ENCODE measurements at places on chromosomes 4 and X. TPM values are rescaled to one million over a fixed set of nuclear protein-coding genes. Genes with fewer than 3 reads are reported as not detected.

Gene GJB1
- total RNA-seq, result 22.2 TPM

Gene TGIF2LX
- total RNA-seq, result not detected

DNA sequence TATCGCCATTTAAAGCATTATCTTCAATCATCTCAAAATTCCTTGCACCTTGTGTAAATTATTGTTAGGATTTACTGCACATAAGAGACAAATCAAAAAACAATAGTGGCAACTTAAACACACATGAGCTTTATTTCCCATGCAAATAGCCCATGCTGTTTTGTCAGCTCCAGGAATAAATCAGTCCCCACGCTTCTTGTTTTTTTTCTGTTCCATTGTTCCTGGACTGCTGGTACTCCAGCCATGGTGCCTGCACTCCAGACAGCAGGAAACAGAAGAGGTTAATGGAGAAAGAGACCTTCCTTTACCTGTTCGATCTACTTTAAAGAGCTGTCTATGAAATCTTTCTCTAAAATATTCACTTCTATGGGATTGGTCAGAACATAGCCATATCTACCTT is 1515.7 kb upstream of the TENM3 start:
- H3K27ac ChIP-seq, result no peak overlapping the region
- H3K4me1 ChIP-seq, result no peaks in the 10 kb centered on the region
- no peak overlapping the region for H3K4me3 ChIP-seq
- DNase-seq, result no peak

Gene CENPVL1
- 1.4 TPM for total RNA-seq

- H3K27me3 ChIP-seq, result peaks cover 24% of the 10 kb centered on the region
- H3K4me3 ChIP-seq, result no peak overlapping the region
- peak; percentile 83 for DNase-seq
- H3K27ac ChIP-seq, result no peak overlapping the region
Measured at GRCh38 chr4:8607603-8608481, 15.3 kb downstream of the CPZ start.

- no peaks in the 10 kb centered on the region for H3K4me1 ChIP-seq
- no peak overlapping the region for H3K4me3 ChIP-seq
- no peak for DNase-seq
- no peaks in the 10 kb centered on the region for H3K36me3 ChIP-seq
- H3K27me3 ChIP-seq, result no peaks in the 10 kb centered on the region
- H3K27ac ChIP-seq, result no peak overlapping the region
Measured at GRCh38 chrX:102085706-102086105, 39.8 kb upstream of the TCEAL2 start.

Gene YTHDC1
- 162 TPM for total RNA-seq

DNA sequence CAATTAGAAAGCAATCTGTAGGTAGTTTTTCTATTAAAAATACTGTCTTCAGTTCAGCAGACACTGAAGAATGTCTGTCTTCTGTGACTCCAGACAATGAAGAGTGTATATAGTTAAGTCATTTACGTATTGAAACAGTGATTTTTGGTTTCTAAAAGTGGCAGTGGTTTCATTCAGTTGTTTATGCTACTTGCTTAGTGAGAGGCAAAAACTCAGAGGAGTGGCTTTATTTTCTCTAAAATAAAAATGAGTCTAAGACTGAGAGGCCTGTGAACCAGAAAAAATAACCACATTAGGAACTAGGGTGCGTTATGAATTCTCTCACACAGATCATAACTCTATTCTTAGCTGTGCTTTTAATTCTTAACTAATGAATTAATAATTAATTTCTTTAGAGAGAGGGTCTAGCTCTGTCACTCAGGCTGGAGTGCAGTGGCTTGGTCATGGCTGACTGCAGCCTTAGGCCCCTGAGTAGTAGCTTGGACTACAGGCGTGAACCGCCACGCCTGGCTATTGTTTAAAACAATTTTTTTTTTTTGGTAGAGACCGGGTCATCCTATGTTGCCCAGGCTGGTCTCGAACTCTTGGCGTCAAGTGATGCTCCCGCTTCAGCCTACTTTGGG is 31.4 kb downstream of the FREM3 start:
- H3K27me3 ChIP-seq, result no peaks in the 10 kb centered on the region
- H3K4me3 ChIP-seq, result no peak overlapping the region
- DNase-seq, result no peak
- H3K36me3 ChIP-seq, result no peaks in the 10 kb centered on the region

- no peaks in the 10 kb centered on the region for H3K27me3 ChIP-seq
- no peaks in the 10 kb centered on the region for H3K4me1 ChIP-seq
- H3K27ac ChIP-seq, result no peak overlapping the region
- no peak for DNase-seq
- H3K4me3 ChIP-seq, result no peak overlapping the region
- H3K36me3 ChIP-seq, result no peaks in the 10 kb centered on the region
Measured at GRCh38 chr4:110071466-110071865, 126.9 kb downstream of the ELOVL6 start.

Gene BEND4
- total RNA-seq, result 0.78 TPM

- peaks cover 2% of the 10 kb centered on the region for H3K27me3 ChIP-seq
- DNase-seq, result no peak
- H3K4me3 ChIP-seq, result no peak overlapping the region
- H3K27ac ChIP-seq, result no peak overlapping the region
- peaks cover 1% of the 10 kb centered on the region for H3K36me3 ChIP-seq
- H3K4me1 ChIP-seq, result peaks cover 14% of the 10 kb centered on the region
Measured at GRCh38 chr4:101155368-101155767, 192.0 kb downstream of the PPP3CA start.

- peaks cover 2% of the 10 kb centered on the region for H3K4me1 ChIP-seq
- no peak overlapping the region for H3K4me3 ChIP-seq
- H3K27me3 ChIP-seq, result no peaks in the 10 kb centered on the region
Measured at GRCh38 chr4:72207196-72207595, 175.4 kb downstream of the NPFFR2 start.

Gene PPP2R2C
- total RNA-seq, result 0.19 TPM

DNA sequence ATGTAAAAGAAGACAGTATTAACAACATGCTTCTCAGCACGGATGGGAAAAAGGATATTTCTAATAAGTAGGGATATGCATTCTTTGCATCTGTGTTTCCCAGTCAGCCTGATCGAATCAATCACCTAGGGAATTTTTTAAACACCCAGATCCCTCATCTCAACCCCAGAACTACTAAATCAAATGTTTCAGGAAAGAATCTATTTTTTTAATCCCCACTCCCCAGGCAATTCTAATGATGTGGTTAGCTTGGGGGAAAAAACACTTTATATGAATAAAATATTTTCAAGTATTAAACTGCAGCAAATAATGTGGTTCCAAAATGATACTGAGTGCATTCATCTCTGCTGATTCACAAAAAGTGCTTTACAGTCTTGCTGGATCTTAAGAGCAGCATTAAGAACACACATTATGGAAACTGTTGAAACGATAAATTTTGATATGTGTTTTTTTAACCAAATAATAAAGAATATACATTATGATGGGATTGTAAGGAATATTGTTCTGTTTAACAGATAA is 68.7 kb upstream of the GUCY1A1 start:
- H3K27me3 ChIP-seq, result peaks cover 10% of the 10 kb centered on the region
- peaks cover 23% of the 10 kb centered on the region for H3K4me1 ChIP-seq
- H3K4me3 ChIP-seq, result no peak overlapping the region
- no peak overlapping the region for H3K27ac ChIP-seq

DNA sequence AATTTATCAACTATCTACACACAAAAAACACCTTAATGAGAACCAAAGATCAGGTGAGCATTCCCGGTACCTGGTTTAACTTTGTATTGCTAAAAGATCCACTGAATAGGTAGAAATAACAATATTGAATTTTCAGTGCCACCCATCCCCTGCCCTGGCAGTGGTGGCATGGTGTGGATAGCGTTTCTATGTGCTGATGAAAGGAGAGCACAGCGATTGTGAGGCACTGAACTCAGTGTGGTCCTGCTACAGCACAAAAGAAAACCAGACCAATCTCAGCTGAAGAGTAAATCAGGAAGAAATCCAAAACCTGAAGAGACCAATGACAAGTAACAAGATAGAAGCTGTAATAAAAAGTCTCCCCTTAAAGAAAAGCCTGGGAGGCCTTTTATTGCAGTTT is 984.6 kb upstream of the AGA start:
- DNase-seq, result no peak
- no peaks in the 10 kb centered on the region for H3K27me3 ChIP-seq
- no peak overlapping the region for H3K27ac ChIP-seq
- no peaks in the 10 kb centered on the region for H3K36me3 ChIP-seq

GRCh38 chrX:118760025-118760424 is 32.6 kb downstream of the IL13RA1 start:
- H3K27me3 ChIP-seq, result no peaks in the 10 kb centered on the region
- no peak for DNase-seq
- no peaks in the 10 kb centered on the region for H3K4me1 ChIP-seq
- H3K27ac ChIP-seq, result no peak overlapping the region
- peaks cover 8% of the 10 kb centered on the region for H3K36me3 ChIP-seq

DNA sequence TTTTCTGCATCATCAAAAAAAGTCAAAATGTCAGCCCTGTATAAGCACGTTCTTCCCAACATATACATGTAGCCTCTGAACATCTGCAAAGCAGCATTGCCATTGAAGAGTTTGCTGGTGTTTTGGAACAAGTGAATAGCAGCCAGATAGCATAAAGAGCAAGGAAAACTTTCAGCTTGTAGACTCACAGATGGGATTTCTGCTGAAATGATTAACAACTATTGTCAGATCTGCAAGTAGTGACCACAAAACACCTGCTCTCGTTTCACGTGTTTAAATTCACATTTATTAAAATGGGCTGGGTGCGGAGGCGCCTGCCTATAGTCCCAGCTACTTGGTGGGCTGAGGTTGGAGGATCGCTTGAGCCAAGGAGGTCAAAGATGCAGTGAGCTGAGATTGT is 123.7 kb downstream of the SPRY1 start:
- H3K4me1 ChIP-seq, result peaks cover 24% of the 10 kb centered on the region
- H3K4me3 ChIP-seq, result no peak overlapping the region
- no peaks in the 10 kb centered on the region for H3K36me3 ChIP-seq
- no peaks in the 10 kb centered on the region for H3K27me3 ChIP-seq

GRCh38 chr4:4690854-4691253 is 149.0 kb upstream of the STX18 start:
- H3K4me3 ChIP-seq, result no peak overlapping the region
- peaks cover 1% of the 10 kb centered on the region for H3K36me3 ChIP-seq
- H3K27ac ChIP-seq, result no peak overlapping the region
- peaks cover 2% of the 10 kb centered on the region for H3K4me1 ChIP-seq
- DNase-seq, result no peak
- H3K27me3 ChIP-seq, result no peaks in the 10 kb centered on the region

Gene CFAP299
- 0.93 TPM for total RNA-seq

Gene PLAC1
- total RNA-seq, result not detected

Gene FAM236B
- not detected for total RNA-seq
